Umbilical cord (tissue), 2 donors: ENCODE measurements at places on chromosomes 2 and 18. TPM values are rescaled to one million over a fixed set of nuclear protein-coding genes. Genes with fewer than 3 reads are reported as not detected.
A peak's percentile ranks its signal among the peaks of the same experiment; 100 is the strongest.

DNA sequence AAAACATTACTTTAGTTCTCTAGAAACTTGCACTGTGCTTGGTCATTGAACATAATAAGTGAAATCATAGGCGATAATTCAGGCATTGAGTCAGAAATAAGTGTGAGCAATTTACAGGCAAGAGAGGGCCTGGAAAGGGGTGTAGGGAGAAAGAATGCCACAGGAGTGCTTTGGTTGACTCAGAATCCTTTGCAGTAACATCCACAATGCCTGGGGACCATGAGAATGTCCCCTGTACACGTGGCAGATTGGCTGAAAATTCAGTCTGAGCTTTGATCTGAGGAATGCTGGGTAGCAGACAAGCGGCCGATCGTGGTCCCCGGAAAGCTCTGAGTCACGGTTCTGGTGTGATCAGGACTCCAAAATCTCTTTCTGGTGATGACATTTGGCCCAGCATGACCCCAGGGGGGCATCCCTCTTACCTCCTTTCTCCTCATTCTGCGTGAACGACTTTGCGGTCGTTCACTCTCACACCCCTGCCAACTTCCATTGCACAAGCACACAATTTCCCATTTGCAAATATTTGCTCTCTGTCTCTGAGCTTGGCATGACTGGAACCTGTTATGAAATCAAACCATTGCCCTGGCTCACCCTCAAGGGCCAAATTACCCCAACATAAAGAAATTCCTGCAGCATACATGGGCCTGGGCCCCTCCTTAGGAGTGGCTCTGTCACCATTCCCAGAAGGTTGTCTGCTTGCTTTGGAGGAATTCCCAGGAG lies 305.0 kb upstream of the EPAS1 start:
- DNase-seq: peak; percentile 21

DNA sequence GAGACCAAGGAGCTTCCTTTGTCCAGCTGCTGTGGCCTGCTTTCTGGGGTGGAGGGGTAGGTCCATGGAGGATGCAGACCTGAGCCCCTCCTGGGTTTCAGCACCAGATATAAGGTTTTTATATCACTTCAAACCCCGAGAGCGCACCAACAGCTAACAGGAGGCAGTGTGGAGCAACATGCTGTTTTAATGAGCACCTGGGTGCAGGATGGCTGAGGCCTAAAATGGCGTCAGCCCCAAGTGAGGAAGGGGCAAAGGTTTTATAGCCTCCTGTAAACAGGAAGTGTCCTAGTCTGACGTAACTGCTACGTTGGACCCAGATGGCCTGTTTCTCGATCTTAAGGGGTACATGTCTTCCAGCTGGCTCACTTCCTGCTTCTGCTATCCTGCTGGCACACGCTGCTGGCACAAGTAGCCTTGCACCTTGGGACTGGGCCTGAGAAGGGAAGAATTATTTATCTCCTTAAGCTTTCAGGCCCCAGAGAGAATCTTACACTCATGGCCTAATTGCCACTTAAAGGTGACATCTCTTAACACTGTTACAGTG lies 11.4 kb upstream of the REG1B start:
- no peak for DNase-seq

MPP4 gene
- total RNA-seq: 3.6 TPM

GRCh38 chr2:239630618-239631286 lies 229.9 kb upstream of the HDAC4 start:
- peak; percentile 88 for DNase-seq

ASXL3 gene
- 15.9 TPM for total RNA-seq

GRCh38 chr2:1671916-1672315 lies 72.4 kb downstream of the PXDN start:
- no peak for DNase-seq

- peak; percentile 48 for DNase-seq
These were observed 285.4 kb downstream of the NRXN1 start for GRCh38 chr2:50746526-50746925.

GRCh38 chr18:28120828-28121515 lies 56.0 kb downstream of the CDH2 start:
- DNase-seq: no peak

DNA sequence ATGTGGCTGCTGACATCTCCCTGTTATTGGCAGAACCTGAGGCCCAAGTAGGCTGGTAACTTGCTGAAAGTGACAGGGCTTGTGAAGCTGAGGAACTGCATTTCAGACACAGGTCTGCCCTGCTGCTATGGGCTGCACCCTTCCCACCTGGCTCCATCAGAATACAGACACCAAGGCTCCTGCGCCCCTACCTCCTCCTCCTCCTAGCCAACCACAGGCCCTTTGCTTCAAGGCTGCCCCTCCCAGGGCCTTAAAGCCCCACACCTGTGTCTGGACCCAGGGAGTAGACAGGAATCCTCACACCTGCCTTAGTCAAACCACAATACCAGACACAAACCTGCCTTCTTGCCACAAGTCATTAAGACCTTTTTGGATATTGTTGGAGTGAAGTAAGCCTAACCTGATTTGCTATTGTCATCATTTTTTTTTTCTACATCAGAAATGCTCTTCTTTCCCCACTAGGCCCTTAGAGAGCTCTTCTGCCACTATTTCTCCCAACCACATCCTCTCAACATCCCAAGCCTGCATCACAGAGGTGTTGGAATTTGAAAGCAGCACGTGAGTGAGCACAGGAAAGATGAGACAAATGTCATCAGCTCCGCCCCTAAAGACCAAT lies 489.7 kb downstream of the EIPR1 start:
- no peak for DNase-seq

WDFY1 gene
- total RNA-seq: 99.7 TPM

DNA sequence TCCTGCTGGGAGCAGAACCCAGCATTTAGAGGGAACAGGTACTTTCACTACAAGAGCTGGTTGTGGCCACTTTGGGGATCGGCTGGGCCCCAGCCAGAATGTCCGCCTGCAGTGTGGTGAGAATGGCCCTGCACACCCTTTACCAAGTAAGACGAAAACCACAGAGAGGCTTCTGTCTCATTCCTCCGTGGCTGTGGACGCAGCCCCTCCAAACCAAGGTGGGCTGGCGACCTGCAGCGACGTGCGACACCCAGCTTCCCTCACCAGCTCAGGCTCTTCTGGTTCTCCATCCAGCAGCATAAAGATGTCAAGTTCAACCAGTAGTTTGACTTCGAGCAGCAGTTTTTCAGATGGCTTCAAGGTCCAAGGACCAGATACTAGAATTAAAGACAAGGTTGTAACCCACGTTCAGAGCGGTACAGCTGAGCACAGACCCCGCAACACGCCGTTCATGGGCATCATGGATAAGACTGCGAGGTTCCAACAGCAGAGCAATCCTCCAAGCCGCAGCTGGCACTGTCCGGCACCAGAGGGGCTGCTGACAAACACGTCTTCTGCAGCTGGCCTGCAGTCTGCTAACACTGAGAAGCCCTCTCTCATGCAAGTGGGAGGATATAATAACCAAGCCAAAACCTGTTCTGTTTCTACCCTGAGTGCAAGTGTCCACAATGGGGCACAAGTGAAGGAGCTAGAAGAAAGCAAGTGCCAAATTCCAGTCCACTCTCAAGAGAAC lies 56.2 kb downstream of the WDSUB1 start:
- DNase-seq: no peak
